ENCODE measurements at places on chromosomes 12 and 14.

DNA sequence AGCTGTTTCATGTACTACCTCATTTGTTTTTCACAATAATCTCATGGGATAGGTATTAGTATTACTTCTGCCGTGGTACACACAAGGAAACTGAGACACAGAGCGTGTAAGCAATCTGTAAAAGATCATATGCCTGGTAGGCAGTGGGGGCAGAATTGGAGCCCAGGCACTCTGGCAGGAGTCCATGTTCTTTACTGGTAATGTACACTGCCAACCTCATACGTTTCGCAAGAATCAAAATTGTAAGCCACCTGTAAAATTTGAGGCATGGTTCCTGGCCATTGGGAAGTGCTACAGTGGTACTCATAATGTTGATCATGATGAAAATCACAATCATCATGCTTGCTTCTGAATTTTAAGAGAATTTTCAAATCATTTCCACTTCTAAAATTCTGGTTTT, 40.7 kb downstream of the TMTC1 start:
- DNase-seq = no peak

- no peak for DNase-seq
Observed at GRCh38 chr12:67222302-67222701, 46.9 kb upstream of the CAND1 start.

- DNase-seq = no peak
Observed at GRCh38 chr14:100279563-100279962, 26.7 kb downstream of the SLC25A29 start.

DNA sequence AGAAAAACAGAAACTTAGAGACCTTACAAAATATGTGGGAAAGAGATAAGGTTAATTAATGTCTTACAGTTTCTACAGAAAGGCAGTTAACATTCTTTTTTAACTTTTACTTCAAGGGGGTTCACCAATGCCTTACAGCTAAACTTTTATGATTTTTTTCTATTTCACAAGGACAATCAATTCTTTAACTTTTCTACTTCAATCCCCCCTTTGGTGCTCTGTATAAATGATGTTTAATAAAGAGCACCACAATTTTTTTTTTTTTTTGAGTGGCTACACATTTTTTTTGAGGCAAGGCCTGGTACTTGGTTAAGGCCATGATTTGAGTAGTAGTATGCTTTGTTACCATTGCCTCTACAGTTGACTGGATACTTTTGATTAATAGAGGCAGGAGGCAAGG, 279.6 kb downstream of the PRKD1 start:
- DNase-seq = no peak

DNA sequence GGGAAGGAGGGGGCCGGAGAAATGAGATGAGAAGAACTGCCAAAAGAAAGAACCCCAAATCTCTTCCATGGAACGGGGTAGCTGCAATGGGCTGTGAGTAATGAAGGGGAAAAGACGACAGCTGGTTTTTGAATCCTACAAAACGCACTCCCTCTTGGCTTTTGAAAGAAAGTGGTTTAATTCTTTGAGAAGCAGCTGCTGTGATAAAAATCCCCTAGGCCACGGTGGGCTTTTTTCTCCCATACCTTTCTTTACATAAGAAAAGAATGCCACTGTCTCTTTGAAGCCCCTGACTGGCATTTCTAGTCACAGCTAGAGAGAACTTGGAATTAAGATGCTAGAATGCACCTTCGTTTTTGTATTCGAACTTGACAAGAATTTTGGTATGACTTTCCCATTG, 486.1 kb downstream of the GLT1D1 start:
- no peak for DNase-seq

DNA sequence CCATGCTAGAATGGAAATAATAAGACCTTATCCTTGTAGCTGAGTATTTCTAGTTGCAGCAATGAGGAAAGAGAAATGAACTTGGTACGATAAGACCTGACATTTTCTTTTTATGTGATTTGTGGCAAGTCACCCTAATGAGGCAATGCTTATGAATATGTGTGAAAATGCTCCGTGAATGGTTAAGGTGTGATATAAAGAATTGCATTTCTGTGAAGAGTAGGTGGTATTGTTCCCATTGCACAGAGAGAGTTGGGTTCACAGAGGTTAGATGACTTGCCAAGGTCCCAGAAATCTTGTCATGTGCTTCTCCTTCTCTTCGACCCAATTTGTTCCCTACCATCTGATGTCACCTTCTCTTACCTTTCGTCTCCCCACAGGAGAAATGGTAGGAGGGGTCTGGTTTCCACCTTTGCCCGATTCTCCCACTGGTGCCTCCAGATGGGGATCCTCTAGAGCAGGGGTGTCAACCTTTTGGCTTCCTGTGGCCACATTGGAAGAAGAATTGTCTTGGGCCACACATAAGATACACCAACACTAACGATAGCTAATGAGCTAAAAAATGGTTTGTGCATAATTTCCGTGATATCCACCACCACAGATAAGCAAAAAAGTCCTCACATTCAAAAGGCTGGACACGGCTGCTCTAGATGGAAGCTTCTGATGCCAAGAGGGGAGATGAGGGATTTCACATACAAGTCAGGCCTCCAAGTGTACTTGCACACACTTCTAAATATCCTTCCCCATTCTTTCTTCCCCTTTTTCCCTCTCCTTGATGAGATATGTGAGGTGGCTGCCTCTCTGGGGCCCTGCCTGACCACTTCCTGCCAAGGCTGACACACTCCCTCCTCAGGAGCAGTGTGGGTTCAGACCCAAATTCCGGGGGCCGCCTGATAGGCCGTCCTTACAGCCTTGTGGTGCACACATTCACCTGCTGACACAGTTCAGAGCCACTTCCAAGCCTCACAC, 96.1 kb downstream of the PLXNC1 start:
- DNase-seq = no peak

DNA sequence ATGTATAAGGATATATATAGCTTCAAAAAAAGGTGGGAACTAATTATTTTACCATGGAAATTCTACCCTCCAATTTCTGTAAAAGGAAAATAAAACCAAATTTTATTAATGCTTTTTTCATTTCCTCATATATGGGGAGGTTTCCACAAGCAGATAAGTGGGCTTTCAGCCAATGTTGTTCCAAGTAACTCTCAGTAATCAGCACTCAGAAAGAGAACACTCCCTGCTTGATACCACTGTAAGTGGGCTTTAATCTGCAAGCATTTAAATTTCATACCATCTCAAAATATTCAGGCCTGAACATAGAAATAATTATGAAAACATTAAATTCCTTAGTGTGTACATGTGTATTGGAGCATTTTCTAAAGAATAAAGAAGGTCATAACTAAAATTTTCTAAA, 827.6 kb downstream of the C12orf50 start:
- DNase-seq = no peak

Measured in AG04449 (cell line).